ENCODE measurements at places on chromosomes 6 and 20.
A peak's percentile ranks its signal among the peaks of the same experiment; 100 is the strongest.

DNA sequence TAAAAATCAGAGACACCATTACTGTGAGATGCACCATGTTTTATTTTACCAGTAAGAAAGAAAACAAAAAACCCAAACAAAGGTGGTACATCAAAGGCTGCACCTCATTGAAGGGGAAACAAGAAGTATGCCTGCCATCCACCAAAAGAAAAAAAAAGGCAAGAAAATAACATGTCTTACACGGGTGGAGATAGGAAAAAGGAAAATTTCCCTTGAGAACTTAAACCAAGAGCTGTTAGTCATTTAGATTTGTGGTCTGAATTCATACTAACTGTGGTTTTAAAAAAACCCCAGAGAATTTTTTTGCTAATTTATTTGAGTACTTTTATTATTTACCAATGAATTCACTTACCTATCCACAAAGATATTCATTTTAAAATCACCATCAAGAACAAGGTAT, 144.0 kb downstream of the LRRC1 start:
- DNase-seq, result no peak
- H3K27ac ChIP-seq, result no peak overlapping the region
- H3K4me3 ChIP-seq, result no peak overlapping the region
- peaks cover 7% of the 10 kb centered on the region for H3K27me3 ChIP-seq
- H3K36me3 ChIP-seq, result no peaks in the 10 kb centered on the region
- H3K4me1 ChIP-seq, result no peaks in the 10 kb centered on the region

GRCh38 chr6:84539122-84539856, 225.1 kb downstream of the TBX18 start:
- H3K36me3 ChIP-seq, result no peaks in the 10 kb centered on the region
- H3K4me1 ChIP-seq, result no peaks in the 10 kb centered on the region
- H3K27ac ChIP-seq, result no peak overlapping the region
- no peak overlapping the region for H3K4me3 ChIP-seq

DNA sequence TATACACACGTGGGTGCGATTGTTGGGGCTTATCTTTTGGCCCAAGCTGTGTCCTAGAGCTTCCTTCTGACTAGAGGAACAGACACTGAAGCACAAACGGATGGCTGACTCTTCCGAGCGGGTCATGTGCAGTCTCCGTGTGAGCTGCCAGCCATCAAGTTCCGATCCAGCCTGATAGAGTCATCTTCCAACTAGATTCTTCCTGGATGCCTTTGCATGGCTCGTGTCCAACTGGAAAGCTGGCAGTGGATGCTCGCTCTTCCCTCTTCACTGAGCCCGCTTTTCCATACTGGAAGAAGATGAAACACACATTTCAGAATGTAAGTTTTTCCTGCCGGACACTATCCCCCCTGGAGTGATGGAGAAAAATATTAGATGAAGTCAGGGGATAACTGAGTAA, 148.1 kb downstream of the SCML4 start:
- peaks cover 4% of the 10 kb centered on the region for H3K27me3 ChIP-seq
- no peak for DNase-seq
- no peaks in the 10 kb centered on the region for H3K36me3 ChIP-seq
- no peak overlapping the region for H3K4me3 ChIP-seq
- no peak overlapping the region for H3K27ac ChIP-seq
- no peaks in the 10 kb centered on the region for H3K4me1 ChIP-seq

DNA sequence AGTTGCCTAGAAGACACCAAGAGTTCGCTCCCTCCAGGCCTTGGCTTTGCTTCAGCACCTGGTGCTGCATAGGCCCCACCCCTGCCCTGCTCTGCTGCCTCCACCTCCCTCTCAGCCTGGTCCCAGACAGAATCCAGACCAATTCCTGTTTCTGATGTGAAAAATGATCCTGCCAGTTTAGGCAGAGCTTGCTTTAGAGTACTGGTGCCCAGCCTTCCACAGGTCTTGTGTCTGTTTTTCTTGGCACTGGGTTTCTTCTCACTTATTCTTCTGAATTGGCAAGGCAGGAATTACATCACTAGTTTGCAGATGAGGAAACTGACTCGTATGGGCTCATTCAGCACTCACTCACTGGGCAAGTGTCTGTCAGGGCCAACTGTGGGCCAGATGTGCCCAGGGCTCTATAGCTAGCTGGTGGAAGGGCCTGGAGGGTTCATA, 53.0 kb downstream of the HLA-A start:
- DNase-seq, result no peak
- no peak overlapping the region for H3K4me3 ChIP-seq
- peaks cover 10% of the 10 kb centered on the region for H3K4me1 ChIP-seq
- no peak overlapping the region for H3K27ac ChIP-seq

- peaks cover 11% of the 10 kb centered on the region for H3K27me3 ChIP-seq
- peak overlapping the region; percentile 90 for H3K27ac ChIP-seq
- H3K4me3 ChIP-seq, result peak overlapping the region; percentile 18
- peaks cover 26% of the 10 kb centered on the region for H3K36me3 ChIP-seq
- peak; percentile 48 for DNase-seq
- peaks cover 46% of the 10 kb centered on the region for H3K4me1 ChIP-seq
Measured at GRCh38 chr6:158660333-158660754, 10.5 kb downstream of the SYTL3 start.

- H3K4me1 ChIP-seq, result no peaks in the 10 kb centered on the region
- peaks cover 6% of the 10 kb centered on the region for H3K27me3 ChIP-seq
- H3K4me3 ChIP-seq, result no peak overlapping the region
- no peak for DNase-seq
Measured at GRCh38 chr20:60695226-60696000, 556.6 kb upstream of the CDH4 start.

- H3K27ac ChIP-seq, result no peak overlapping the region
- DNase-seq, result no peak
- no peak overlapping the region for H3K4me3 ChIP-seq
- peaks cover 9% of the 10 kb centered on the region for H3K4me1 ChIP-seq
Measured at GRCh38 chr6:4365686-4366085, 230.3 kb upstream of the ECI2 start.

- H3K27ac ChIP-seq, result no peak overlapping the region
- H3K36me3 ChIP-seq, result no peaks in the 10 kb centered on the region
- H3K4me3 ChIP-seq, result no peak overlapping the region
- no peaks in the 10 kb centered on the region for H3K4me1 ChIP-seq
- no peak for DNase-seq
Measured at GRCh38 chr6:69913361-69913760, 47.0 kb downstream of the COL19A1 start.

DNA sequence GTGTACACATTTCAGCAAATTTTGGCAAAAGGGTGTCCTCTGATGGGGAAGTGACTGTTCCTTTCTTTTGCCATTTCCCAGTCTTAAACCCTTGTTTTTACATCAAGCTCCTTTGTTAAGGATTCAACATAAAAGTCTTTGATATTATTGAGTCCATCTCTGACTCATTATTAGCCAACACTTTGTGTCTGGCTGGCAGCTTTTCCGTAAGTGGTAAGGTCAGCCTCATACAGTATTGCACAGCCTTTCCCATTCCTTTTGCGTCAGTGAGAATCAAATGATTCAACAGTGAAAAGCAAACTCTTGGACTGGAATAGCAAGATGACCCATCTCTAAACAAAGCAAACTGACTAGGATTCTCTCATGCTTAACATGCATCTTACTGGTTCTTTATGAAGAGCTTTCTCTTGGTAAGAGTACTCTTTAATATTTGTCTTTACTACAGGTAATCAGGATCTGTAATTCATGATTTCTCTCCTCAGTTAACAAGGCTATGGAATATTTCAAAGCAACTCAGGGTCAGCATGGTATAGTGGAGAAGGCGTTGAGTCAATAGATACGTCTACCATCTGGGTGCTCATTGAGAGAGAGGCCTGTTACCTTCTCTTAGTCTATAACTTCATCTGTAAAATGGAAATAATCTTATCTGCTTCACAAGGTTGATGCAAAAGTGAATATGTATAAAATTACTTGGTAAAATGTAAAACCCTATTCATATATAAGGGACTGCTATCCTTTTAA, 183.6 kb downstream of the PRL start:
- no peaks in the 10 kb centered on the region for H3K27me3 ChIP-seq
- H3K4me1 ChIP-seq, result no peaks in the 10 kb centered on the region
- DNase-seq, result no peak
- H3K4me3 ChIP-seq, result no peak overlapping the region
- no peaks in the 10 kb centered on the region for H3K36me3 ChIP-seq

DNA sequence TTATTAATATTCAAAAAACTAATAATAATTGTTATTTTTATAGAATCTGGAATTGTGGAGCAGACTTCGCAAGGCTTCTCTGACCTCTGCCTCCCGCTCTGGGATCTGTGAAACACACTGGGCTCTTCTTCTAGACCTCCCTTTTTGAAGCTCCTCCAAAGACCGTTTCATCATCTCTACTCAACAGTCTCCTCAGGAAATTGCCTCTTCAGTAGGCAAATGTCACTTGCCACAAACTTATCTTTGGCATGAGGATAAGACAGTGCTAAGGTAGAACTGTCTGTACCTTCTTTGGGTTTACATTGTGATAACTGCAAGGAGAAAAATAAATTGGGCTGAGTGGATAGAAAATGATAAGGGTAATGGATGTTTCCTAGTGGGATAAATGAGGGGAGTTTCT, 2.3 kb upstream of the MAS1L start:
- H3K36me3 ChIP-seq, result no peaks in the 10 kb centered on the region
- H3K27me3 ChIP-seq, result peaks cover 5% of the 10 kb centered on the region
- H3K27ac ChIP-seq, result no peak overlapping the region
- no peak for DNase-seq
- H3K4me3 ChIP-seq, result no peak overlapping the region
- H3K4me1 ChIP-seq, result no peaks in the 10 kb centered on the region

- peak overlapping the region; percentile 68 for H3K27ac ChIP-seq
- H3K4me1 ChIP-seq, result peaks cover 32% of the 10 kb centered on the region
- peaks cover 20% of the 10 kb centered on the region for H3K27me3 ChIP-seq
- H3K36me3 ChIP-seq, result peaks cover 2% of the 10 kb centered on the region
Measured at GRCh38 chr6:170272341-170273065, 18.4 kb downstream of the DLL1 start.

DNA sequence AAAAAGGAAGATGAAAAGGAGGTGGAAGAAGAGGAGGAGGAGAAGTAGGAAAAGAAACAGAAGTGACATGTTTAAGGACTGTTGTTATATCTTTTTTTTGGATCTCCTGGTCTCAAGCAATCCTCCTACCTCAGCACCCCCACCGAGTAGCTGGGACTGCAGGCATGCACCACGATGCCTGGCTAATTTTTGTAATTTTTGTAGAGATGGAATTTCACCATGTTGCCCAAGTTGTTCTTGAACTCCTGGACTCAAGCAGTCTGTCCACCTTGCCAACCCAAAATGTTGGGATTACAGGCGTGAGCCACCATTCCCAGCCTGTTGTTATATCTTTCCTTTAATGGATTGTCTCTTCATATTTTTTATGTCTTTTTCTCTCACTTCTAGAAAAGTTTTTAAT, 19.5 kb upstream of the BCLAF1 start:
- peaks cover 2% of the 10 kb centered on the region for H3K27me3 ChIP-seq
- no peak overlapping the region for H3K27ac ChIP-seq
- H3K4me3 ChIP-seq, result no peak overlapping the region
- DNase-seq, result no peak
- no peaks in the 10 kb centered on the region for H3K4me1 ChIP-seq
- H3K36me3 ChIP-seq, result no peaks in the 10 kb centered on the region

DNA sequence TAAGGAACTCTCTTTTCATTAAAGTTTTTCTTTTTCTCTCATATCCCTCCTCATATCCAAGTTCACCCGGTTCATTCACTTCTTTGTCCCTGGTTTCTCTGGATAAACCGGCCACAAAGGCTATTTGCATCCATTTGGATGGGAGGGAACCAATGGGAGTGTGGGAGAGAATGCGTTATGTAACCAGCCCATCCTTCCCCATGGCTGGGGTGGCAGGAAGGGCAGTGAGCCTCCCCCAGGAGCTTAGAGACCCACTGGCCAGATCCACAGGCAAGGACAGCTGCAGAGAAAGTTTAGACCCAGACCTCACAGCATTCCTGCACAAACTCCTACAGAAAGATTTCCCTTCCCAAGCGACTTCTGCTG, 10.7 kb downstream of the CASS4 start:
- no peak overlapping the region for H3K4me3 ChIP-seq
- no peak overlapping the region for H3K27ac ChIP-seq
- peaks cover 43% of the 10 kb centered on the region for H3K4me1 ChIP-seq
- peaks cover 3% of the 10 kb centered on the region for H3K36me3 ChIP-seq
- DNase-seq, result no peak
- H3K27me3 ChIP-seq, result no peaks in the 10 kb centered on the region

- no peaks in the 10 kb centered on the region for H3K27me3 ChIP-seq
- no peak overlapping the region for H3K27ac ChIP-seq
- no peak overlapping the region for H3K4me3 ChIP-seq
- H3K4me1 ChIP-seq, result peaks cover 25% of the 10 kb centered on the region
Measured at GRCh38 chr20:2521369-2522305, 12.9 kb upstream of the ZNF343 start.

DNA sequence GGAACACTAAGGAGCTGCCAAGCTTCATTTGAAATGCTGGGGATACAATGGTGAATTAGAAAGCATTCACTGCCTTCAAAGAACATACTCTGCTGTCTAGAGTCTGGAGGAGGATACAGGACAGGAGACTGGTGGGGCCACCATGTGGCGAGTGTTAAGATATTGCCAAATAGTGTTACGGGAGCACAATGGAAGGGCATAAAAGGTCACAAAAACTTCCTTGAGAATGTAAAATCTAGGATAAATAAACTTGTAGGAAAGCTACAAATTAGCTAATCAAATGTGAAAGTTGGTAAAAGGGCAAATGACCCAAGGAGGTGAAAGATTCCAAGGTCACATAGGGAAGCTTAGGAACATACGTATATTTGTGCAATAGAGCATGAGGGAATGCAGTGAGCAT, 271.7 kb downstream of the RFPL4B start:
- no peaks in the 10 kb centered on the region for H3K27me3 ChIP-seq
- H3K36me3 ChIP-seq, result no peaks in the 10 kb centered on the region
- DNase-seq, result no peak
- H3K4me3 ChIP-seq, result no peak overlapping the region

DNA sequence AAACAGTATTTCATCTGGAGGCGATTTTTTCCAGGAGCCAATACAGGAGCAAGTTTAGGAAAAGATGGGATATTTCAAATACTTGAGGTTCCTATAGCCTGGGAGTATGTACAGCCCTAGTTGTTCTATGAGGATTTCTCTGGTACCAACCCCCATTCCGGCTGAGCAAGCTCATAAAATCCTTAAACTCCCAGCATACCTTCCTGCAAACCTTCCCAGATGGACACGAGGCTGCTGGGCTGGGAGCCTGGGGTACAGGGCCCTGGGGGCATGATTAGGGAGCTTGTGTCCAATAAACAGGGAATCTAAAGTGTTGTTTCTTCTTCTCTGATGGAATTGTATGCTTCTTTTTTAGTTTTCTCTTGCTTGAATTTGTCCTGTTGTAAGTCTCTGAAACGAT, 1.5 kb downstream of the PRRC2A start:
- H3K4me3 ChIP-seq, result peak overlapping the region; percentile 93
- peak overlapping the region; percentile 97 for H3K27ac ChIP-seq
- DNase-seq, result no peak
- H3K4me1 ChIP-seq, result peaks cover 29% of the 10 kb centered on the region
- peaks cover 20% of the 10 kb centered on the region for H3K36me3 ChIP-seq
- H3K27me3 ChIP-seq, result peaks cover 15% of the 10 kb centered on the region

- no peaks in the 10 kb centered on the region for H3K4me1 ChIP-seq
- H3K27me3 ChIP-seq, result no peaks in the 10 kb centered on the region
- DNase-seq, result no peak
- H3K4me3 ChIP-seq, result no peak overlapping the region
- no peak overlapping the region for H3K27ac ChIP-seq
Measured at GRCh38 chr6:139996253-139996834, 621.9 kb upstream of the CITED2 start.

All from immature natural killer cell (primary cell).